ENCODE measurements at places on chromosomes 5 and 9. TPM values are rescaled to one million over a fixed set of nuclear protein-coding genes. Genes with fewer than 3 reads are reported as not detected.

Gene TTC23L
- total RNA-seq: under 0.01 TPM

Gene CFAP90
- total RNA-seq: 0.34 TPM

Gene LHX3
- not detected for total RNA-seq

Gene LCN9
- total RNA-seq: not detected

DNA sequence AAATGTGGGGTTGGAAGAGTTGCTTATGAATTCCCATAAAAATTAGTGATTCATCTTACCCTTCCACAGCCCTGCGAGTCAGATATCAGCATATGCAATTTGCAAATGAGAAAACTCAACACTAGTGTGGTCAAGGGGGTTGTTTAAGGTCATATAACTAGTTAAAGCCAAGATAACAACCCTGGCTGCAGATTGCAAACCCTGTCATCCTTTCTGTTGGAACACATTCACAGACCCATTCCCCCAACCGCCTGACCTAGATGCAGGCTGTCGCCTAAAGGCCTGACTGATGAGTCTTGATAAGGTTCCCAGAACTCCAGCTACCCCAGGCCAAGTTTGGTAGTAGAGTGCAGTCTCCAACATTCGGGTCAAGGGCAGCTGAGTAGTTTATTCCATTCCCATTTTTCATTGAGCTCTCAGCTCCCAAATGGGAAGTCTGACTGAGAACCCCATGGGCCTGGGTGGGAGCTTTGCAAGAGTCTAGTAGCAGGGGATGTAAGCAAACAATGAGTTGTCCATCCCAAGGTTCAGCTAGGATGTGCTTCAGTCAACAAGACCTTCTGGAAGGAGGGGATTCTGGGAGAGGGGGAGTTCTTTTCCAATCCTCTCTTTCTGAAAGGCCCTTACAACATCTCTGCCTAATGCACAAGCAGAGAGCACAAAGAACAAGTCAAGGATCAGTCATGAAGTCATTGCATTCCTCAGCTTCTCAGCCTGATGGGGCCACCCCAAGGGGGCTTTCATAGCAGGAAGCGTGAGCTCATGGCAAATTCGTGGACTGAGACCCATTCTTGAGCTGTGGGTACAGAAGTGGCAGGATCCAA, 40.3 kb downstream of the ADAM19 start:
- DNase-seq: no peak

DNA sequence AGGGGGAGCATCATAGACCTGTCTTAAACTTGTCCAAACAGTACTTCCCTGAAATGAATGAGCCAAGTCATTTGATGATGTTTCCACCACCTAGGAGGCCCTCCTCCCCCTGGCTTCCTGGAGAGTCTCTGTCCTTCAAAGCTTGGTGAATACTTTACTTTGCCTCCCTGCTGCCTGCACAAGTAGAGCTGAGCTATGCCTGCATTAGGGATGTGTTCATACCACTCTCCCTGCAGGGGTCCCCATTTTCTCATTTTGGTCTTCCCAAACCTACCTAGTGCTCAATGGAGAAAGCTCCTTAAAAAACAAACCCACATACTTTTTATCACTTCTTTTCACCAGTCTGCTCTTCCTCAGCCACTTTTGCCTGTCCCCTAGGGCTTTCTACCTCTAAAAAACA, 7.7 kb downstream of the CCNI2 start:
- no peak for DNase-seq

DNA sequence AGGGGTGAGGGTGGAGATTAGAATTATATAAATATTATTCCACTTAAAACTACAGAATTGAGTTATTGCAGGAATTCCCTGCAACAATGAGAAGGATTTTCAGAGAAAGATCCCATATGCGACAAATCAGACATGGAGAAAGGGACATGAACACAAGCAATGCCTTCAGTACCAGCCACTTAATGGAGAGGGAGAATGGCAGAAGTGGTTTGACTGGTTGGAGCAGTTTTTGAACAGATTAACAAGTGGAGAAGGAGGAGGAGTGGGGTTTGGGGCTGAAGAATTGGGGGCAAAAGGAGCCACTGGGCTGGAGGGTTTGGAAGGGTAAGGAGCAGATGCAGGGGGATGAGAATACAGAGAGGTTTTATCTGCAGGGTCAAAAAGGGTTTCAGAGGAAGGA, 620.9 kb upstream of the PTPRD start:
- no peak for DNase-seq

- no peak for DNase-seq
Observed at GRCh38 chr5:55603922-55604321, 69.2 kb upstream of the PLPP1 start.

DNA sequence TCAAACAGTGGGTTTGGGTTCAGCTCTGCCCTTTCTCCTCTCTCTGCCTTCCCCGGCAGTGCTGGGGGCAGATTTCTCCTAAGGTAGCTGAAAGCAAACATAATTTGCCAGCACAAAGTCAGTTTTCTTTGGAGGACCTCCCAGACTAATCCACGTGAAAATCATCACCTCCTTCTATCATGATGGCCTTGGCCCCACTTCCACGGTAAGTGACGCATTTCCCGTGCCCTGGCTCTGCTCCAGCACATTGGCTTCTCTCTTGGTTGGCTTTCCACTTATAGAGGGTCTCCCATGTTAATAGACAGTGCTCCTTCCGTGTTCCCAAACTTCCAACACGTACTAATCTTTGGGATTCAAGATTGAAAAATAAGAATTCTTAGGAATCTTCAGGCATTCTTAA, 74.1 kb upstream of the TRIO start:
- no peak for DNase-seq

DNA sequence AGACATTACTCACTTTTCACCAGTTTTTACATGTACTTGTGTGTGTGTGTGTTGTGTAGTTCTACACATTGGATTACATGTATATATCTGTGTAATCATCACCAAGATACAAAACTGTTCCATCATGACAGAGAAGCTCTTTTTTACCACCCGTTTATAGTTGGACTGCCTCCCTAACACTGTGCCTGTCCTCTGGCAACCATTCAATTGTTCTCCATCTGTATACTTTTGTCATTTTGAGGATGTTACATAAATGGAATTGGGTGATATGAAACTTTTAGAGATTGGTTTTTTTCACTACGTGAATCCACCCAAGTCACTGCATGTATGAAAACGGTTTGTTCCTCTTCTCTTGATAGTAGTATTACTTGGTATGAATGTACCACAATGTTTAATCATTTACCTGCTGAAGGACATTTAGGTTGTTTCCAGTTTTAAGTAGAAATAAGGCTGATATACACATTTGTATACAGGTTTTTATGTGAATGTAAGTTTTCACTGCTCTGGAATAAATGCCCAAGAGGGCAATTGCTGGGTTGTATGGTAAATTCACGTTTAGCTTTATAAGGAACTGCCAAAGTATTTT, 126.2 kb downstream of the MAPKAP1 start:
- no peak for DNase-seq

GRCh38 chr9:94175669-94176068, 83.4 kb upstream of the ZNF169 start:
- DNase-seq: no peak

GRCh38 chr5:56831773-56832172, 16.4 kb downstream of the MAP3K1 start:
- DNase-seq: no peak

DNA sequence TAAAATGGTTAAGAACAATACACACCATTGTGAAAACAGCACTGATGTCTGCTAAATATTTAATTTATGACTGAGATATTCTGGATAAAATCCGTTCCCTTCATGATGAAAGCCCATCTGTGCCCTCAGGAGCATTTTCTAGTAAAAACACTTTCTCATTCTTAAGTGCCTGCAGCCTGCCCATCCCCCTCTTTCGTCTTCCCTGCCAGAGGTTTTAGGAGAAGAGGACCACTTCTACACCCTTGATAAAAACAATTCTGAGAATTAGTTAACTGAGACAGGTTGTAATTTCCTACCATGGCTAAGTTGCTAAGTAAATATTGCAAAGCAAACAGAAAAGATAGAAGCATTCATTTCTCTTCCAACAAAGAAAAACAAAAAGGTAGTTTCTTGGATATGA, 272.6 kb downstream of the ATPSCKMT start:
- no peak for DNase-seq

DNA sequence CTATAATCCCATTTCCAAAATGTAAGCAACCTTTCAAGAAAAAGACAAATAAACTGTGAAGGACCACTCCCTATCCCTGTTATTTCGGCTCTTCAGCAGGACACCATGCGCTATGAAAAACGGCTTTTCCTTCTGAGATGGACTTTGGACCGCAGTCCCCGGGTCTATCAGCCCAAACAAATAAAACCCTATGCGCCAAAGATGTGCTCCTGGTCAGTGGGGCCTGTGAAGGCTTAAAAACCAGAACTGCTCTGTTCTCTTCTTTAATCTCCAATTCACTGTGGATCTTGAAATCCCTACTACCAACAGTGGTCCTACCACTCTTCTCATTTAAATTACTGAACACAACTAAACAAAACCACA, 33.3 kb downstream of the RAPGEF1 start:
- no peak for DNase-seq

- no peak for DNase-seq
Observed at GRCh38 chr5:170365011-170365410, 24.2 kb downstream of the KCNMB1 start.

GRCh38 chr5:135398160-135398854, 724 bp downstream of the MACROH2A1 start:
- no peak for DNase-seq

DNA sequence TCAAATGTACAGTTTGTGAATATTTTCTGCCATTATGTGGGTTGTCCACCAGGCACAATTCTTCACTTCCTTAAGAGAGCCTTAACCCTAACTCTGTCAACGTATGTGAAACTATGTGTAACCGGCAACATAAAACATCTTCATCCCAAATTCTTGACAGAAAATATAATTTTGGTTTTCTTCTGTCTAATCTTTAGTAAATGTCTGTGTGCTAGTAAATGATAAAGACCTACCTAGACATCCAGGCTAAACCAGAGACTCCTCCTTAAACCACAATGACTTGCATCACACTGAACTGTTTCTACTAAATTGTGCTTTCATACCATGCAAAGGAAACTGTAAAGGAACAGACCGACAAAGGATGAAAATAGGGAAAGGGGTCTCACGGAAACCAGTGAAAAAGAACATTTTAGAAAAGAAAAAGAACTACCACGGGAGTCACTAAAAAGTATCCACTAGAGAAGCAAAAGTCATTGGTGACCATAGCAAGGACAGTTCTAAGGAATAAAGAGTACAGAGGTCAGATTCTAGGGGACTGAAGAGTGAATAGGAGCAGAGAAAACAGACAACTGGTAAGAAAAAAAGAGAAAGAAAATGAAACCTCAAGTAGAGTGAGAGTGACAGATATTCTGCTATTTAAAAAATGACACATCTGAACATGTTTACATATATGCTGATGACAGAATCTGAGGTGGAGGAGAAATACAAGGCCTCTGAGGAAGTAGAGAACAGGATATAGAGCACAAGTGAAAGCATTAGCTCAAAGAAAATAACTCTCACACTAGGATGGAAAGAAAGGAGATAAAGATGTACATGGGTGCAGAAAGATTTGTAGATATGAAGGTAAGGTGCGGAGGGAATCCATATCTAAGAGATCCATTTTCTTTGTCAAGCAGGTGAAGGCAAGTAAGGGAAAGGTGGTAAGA, 49.4 kb downstream of the FNIP1 start:
- DNase-seq: no peak

DNA sequence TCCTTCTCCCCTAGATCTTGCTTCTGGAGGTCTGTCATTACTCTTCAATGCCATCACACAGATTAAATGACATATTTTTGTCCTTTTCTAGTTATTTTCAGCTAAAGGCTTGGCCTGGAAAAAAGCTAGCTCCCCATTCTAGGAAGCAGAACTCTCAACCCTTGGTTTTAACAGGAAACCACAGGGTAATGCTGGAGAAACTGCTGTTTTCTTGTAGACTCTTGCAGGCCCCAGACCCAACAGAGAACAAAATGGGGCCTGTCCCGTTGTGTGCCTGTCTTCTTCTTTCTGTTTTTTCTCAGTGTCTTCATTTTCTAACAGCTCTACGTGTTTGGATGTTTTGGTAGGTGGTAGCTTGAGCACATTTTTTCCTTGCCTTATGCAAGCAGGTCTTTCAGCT, 21.5 kb downstream of the DCANP1 start:
- no peak for DNase-seq

DNA sequence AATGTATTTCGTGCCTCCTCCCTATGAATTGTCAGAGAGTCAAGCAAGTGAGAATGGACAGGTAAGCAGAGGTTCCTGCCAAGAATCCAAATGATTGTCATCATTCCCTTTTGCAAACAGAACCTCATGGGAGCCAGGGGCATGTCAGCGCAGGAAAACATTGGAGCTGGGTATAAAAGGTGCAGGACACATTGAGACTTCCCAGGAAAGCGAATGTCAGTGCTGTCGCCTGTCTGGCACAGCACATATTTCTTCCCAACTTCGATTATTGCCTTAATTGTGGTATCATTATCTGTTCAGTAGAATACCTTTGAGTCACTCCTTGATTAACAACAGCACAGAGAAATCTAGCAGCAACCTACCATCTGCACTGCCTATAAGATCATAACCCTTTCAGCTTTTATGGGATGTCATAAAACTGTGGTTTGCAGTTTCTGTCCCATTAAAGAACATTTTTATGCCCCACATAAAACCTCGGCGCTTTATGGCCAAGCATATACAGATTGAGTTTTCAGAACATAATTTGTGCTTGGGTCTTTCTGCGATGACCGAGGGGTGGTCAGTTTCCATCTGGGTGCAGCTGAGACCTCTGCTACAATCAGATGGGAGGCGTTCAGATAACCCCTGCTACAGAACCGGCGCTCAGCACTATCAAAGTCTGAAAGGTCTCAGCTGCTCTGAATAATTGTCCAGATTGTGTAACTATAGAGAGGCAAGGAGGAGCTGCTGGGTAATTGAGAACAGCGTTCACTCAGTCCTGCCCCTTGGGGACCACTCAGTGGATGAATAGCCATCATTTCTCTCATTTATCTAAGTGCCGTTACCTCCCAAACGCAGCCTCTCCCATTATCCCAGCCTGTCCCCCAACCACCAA, 30.9 kb upstream of the WWC1 start:
- DNase-seq: no peak

DNA sequence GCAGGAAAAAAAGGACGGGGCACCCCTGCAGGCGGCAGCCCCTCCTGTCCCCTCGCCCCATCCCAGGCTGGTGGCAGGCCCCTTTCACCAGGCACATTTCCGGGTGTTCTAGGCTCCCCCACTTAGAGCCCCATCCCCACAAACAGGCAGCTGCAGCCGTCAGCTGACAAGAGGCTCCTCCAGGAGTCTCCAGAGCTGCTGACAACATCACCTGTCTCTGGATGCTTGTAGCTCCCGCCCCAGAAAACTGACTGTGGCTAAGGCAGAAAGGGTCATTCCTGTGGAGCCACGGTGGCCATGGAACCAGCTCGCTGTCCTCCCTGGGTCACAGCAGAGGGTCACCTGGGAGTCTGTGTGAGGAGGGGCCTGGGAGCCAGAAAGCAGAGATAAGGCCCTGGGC, 50.9 kb downstream of the HMCN2 start:
- no peak for DNase-seq

Data from kidney epithelial cell (primary cell).